Right lung (tissue), 10 donors: ENCODE measurements at places on chromosomes 7 and 10. TPM values are rescaled to one million over a fixed set of nuclear protein-coding genes. Genes with fewer than 3 reads are reported as not detected.

Gene CRPPA
- 3.0 TPM for polyA plus RNA-seq

Gene UCMA
- 0.37 TPM for polyA plus RNA-seq

Gene PNLIPRP3
- not detected for polyA plus RNA-seq

Gene NEBL
- 22.5 TPM for polyA plus RNA-seq

Gene H2BK1
- not detected for polyA plus RNA-seq

Gene PCGF5
- 19.5 TPM for polyA plus RNA-seq

Gene C7orf57
- polyA plus RNA-seq, result 2.7 TPM

Gene HOXA10
- polyA plus RNA-seq, result 0.94 TPM

Gene TRIP6
- polyA plus RNA-seq, result 68.0 TPM

Gene SRRM3
- 0.82 TPM for polyA plus RNA-seq

Gene PRKG1
- polyA plus RNA-seq, result 15.8 TPM

Gene HERPUD2
- polyA plus RNA-seq, result 32.2 TPM

Gene ACSM6
- 0.45 TPM for polyA plus RNA-seq

Gene BRI3
- polyA plus RNA-seq, result 79.0 TPM

Gene CPXM2
- polyA plus RNA-seq, result 2.2 TPM

Gene RPEL1
- 0.09 TPM for polyA plus RNA-seq

Gene PAPSS2
- 55.4 TPM for polyA plus RNA-seq

Gene TUBAL3
- polyA plus RNA-seq, result not detected

Gene PROSER2
- 2.8 TPM for polyA plus RNA-seq
